ENCODE measurements at places on chromosomes 12 and 14.

DNA sequence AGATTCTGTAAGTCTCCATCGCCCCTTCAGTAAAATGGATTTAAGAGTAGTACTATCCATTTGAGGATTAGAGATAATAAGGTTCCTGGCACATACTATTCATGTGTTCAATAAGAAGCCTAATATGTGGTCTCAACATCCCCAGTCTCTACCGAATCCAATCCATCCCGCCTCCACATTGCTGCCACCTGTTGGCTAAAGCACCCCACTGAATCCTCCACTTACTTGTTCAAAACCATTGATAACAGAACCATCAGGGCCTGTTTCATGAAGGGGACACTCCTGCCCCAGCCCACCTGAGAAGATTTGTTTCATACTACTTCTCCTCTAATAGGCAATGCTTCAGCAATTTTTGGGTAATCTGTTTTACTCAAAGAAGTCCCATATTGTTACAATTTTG lies 147.5 kb downstream of the SLC2A13 start:
- no peak for DNase-seq

DNA sequence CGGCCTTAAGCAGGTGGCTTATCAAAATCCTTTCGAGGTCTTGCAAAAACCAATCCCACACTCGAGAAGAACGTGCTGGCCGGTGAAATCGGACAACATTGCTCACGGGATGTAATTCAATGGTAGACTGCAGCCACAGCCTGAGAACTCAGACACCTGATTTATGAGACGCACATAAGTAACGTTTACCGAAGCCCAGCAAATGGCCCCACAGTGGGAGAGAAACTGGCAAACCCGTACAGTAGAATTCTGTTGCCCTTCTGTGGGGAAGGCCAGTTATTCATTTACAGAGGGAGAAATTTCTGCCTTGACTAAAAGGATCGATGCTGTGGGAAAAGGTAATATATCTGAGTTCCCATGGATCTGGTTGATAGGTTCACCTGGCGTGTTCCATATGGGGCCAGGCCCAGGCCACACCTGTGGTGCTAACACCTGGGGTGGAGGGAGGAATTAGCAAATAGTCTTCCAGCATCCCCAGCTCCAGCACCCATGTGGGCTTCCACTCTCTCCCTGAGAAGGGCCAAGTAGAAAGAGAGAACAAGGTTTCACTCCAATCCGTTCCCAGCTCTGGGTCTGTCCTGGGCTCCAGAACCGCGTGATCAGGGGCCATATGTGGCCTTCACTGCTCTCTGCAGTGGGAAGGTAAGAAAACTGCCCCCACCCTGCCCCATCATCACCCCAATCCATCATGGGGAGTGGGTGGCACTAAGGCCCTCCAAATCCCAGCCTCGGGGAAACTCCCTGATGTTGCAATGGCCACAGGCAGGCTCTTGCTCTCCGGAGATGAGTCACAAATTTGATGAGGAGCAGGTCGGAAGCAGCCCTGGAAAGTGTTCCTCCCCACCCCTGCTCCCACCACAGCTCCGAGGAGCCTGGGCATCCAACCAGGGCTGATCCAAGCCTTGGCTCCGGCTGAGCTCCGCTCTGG lies 12.7 kb downstream of the BDKRB1 start:
- DNase-seq: peak; percentile 94

GRCh38 chr12:57745485-57745881 lies 644 bp downstream of the TSPAN31 start:
- DNase-seq: no peak

- DNase-seq: no peak
These were observed 108.2 kb downstream of the SYNE2 start for GRCh38 chr14:63960926-63961567.

DNA sequence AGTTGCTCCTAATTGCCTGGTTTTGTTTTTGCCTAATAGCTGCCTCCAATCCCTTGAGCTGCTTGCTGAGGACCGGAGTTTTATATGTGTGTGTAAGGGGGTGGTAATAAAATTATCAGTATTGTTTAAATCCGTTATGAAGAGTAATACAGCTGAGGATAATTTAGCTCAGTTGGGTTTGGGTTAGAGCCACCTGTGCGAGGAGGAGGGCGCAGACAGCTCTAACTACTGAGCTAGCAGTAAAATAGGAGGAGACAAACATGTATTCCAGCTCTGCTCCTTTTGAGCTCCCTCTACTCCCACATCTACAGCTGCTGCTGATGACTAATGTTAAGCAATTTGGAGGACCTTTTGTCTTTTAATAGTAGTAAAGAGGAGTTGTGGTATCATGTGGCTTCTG lies 61.5 kb downstream of the SPATS2 start:
- DNase-seq: peak; percentile 32

DNA sequence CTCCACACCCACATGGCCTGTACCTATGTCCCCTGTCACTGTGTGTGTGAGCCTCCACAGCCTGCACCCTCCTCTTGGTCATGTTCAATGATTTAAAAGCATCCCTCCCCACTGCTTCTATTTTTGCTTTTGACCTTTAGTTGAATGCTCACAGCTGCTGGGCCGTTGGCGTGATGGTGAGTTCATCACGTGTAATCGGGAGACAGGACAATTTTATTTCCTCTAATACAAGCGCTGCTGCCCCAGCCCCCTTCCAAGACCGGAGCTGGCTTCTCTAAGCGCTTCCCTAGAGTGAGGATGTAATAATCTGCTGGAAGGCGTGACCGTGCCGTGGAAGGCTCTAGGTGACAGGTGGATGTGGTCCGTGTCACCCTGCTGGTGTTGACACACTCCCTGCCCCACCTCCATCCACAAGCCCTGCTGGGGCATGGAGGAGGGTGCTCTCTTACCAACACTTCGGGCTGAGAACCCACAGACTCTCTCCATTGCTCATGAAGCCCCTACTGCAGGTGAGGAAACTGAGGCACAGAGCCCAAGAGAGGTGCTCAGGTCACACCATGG lies 25.4 kb downstream of the CCDC85C start:
- DNase-seq: no peak

DNA sequence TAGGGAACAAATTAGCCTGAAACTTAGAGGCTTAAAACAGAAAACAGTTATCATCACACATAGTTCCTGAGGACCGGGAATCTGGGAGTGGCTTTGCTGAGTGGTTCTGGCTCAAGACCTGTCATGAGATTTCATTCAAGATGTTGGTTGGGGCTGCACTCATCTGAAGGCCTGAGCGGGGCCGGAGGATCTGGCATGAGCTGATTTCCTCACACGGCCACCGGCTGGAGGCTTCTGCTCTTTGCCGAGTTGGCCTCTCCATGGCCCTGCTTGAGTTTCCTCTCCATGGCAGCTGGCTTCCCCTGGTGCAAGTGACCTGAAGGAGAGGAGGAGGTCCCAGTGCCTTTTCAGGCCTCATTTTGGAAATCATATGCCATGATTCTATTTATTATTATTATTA lies 128.1 kb downstream of the PAPOLA start:
- no peak for DNase-seq

GRCh38 chr14:100288382-100289185 lies 17.7 kb downstream of the SLC25A29 start:
- DNase-seq: no peak
